ENCODE measurements at places on chromosomes 12 and 14.

DNA sequence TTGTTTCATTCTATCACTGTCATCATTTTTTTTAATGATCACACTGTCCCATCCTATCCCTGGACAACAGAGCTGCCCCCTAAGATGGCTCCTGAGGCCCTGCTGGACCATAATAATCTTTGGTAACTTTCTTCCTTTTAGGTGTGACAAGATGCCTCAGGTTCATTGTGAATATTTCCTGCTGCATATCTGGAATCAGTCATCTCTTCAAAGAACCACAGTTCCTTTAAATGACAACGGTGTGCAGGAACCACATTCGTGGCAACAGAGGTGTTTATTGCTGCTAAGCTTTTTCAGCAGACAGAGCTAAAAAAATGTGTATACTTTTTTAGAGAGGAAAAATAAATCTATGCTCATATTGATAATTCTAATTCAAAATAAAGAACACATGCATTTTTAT is 312.9 kb downstream of the MED13L start:
- DNase-seq = peak; percentile 32

DNA sequence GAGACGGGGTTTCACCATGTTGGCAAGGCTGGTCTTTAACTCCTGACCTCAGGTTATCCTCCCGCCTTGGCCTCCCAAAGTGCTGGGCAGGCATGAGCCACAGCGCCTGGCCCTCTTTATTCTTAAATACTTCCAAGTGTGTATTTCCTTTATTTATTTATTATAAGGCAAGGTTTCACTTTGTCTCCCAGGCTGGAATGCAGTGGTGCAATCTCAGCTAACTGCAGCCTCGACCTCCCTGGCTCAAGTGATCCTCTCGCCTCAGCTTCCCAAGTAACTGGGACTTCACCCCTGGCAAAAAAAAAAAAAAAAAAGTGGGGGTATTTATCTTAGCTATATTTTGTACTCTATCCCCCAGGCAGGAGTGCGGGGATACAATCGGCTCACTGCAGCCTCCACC is 6.8 kb downstream of the FAM216A start:
- no peak for DNase-seq

- no peak for DNase-seq
Measured at GRCh38 chr14:58288106-58288792, 10.1 kb upstream of the ARID4A start.

GRCh38 chr12:64944966-64945365 is 120.5 kb downstream of the TBC1D30 start:
- DNase-seq = no peak

- DNase-seq = peak; percentile 76
Measured at GRCh38 chr12:47207340-47207717, 127.6 kb upstream of the AMIGO2 start.

- DNase-seq = no peak
Measured at GRCh38 chr14:30706704-30707103, 84.6 kb downstream of the SCFD1 start.

GRCh38 chr14:24634158-24634557 is at the start of gene GZMB:
Gene GZMB (minus strand): TSS chr14:24634190. CDS start chr14:24634160, 30 bp downstream.
- DNase-seq = peak; percentile 98

DNA sequence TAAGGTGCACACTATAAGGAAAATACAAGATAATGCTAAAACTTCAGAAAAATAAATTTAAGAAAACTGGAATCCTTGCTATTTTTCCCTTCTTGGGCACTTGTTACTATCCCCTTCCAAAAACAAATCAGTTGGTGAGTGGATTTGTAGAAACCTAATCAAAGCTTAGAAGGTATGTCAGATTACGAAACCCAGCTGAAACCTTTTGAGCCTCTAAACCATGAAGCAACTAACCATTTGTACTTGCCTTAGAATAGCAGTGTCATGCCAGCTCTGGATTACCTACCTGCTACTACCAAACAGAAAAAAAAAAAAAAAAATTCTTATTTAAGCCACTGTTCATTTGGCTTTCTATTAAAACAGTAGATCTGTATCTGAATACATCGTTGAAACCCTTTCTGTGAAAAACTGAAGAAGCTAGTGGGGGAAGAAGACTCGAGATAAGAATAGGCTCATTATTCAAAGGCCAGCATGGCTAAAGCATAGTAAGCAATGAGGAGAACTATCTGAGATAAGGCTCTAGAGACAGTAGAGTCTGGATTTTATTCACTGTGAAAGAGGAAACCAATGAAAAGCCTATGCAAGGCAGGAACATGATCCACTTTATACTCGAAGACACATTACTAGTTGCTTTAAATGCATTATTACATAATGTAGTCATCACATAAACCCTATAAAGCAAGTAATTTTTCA is 30.2 kb downstream of the OSBPL8 start:
- no peak for DNase-seq
